ENCODE measurements at places on chromosomes 5 and 9.
A peak's percentile ranks its signal among the peaks of the same experiment; 100 is the strongest.

- peak; percentile 10 for DNase-seq
Observed at GRCh38 chr5:131224387-131225201, 39.3 kb upstream of the CDC42SE2 start.

DNA sequence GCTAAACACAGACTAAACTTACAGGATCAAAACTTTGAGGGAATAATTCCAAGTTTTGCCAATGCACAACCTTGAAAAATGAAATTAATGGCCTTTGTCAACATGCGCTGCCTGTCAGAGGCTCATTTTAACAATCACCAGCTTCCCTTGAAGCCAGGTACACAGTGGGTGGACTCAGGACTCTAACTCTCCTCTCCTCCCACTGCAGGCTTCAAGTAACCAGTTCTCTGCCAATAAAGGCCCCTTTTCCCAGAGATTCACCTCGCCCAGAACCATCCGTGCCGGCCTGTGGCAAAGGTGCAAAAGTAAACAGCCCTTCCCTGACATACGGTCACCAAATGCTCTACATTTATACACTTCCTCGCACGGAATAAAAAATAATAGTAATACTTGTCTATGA lies 18.4 kb upstream of the FBP2 start:
- DNase-seq: no peak

- no peak for DNase-seq
Observed at GRCh38 chr5:174235221-174236011, 189.9 kb downstream of the NSG2 start.

DNA sequence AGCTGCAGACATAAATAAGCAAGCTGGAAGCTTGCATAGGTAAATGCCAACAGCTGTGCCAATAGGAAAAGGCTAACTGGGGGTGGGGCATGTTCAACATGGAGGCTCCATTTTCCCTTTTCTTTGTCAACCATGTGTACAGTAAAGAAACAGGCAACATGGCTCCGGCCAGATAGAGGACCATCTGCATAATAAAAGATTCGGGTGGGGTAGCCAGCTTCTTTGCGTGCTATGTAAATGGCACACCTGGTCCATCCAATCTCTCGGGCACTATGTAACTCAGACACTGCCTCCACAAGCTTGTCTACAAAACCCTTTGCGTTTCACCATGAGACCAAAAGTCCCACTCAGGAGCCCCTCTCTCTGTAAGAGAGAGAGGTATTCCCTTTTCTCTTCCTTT lies 41.7 kb upstream of the DENND4C start:
- DNase-seq: no peak

DNA sequence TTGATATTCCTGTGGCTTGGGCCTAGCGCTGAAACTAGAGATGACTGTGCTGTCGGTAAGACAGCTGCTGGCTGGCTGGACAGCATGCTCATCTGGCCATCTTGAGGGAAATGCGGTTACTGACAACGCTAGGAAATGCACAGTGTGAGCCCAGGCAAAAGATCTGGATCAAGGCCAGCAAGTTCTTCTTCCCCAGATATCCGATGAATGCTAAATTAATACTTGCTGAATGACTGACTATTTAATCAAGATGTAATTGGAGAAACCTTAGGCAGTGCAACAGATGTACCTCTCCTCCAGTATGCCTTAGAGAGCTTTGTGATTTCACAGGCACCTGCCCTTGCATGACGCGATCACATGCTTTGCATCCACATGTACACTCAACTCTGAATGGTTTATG lies 659.1 kb downstream of the EFNA5 start:
- no peak for DNase-seq

- no peak for DNase-seq
Observed at GRCh38 chr9:109416135-109416706, 81.9 kb downstream of the PTPN3 start.

- DNase-seq: no peak
Observed at GRCh38 chr9:17052626-17053025, 82.2 kb upstream of the CNTLN start.

DNA sequence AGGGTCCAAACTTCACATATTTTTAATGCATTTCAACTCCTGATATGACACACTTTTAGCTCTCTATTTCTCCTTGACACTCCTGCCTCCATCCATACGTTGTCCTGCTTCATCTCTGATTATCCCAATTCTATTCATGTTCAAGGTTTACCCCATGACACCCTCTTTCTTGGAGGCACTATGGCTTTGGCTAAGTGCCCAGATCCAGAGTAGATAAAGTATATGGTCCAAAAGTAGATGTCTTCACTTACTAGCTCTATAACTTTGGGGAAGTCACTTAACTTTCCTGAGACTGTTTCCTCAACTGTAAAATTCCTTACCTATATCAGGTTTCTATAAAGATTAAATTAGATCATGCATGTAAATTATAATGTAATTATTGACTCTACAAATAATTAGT lies 36.1 kb downstream of the SLC22A5 start:
- peak; percentile 11 for DNase-seq

- peak; percentile 8 for DNase-seq
Observed at GRCh38 chr9:26975728-26976707, 19.8 kb downstream of the IFT74 start.

GRCh38 chr5:68542207-68542606 lies 326.7 kb downstream of the PIK3R1 start:
- DNase-seq: no peak

GRCh38 chr5:34826347-34826746 lies 12.6 kb upstream of the TTC23L start:
- no peak for DNase-seq

GRCh38 chr9:92295827-92296258 lies 2.3 kb upstream of the IARS1 start:
- DNase-seq: peak; percentile 89

DNA sequence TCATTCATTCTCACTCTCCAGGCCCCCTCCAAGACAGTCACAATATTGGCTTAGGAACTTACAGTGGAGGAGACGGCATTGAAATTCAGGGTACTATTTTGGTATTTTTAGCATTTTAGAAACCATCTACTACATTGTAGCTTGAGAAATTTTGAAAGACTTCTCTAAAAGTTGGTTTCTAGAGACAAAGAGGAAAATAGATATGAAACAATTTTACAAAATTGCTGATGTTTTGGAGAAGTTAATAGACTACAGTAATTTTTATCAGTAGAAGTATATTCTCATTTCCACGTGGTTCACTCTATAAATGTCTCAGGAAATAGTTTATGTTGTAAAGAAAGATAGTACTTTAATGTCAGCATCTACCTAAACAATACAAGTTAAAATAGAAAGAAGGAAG lies 63.2 kb upstream of the ZSWIM6 start:
- DNase-seq: no peak

DNA sequence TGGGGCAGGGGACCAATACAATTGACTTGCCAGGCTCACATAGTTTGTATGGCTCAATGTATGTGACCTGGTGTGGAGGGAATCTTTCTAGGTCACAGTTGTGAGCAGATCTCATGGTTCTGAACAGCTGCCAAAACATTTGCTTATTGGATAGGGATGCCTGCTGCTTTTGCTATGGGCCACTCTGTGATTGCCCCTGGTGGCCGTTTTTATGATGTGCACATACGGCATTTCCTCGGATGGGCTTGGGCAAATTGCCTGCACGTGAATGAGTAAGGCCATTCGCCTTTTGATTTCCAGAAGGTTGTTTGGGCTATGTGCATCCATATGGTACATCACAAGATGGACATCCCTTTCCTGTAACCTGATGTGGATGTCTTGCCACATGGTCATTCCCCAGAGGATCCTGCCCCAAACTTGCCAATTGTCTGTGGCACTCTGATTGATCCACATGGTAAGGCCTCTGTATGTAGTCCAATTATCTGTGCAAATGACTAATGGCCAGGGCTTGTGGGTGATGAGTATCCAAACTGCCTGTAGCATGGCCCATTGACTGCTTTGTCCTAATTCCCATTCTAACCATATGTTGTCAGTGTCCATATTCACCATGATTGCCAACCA lies 10.7 kb upstream of the SLC22A4 start:
- DNase-seq: no peak

All from bone marrow (tissue), 2 donors.